Vagina (tissue), 2 donors: ENCODE measurements at places on chromosomes 2 and 18. TPM values are rescaled to one million over a fixed set of nuclear protein-coding genes. Genes with fewer than 3 reads are reported as not detected.

The SERPINB7 gene
- 0.49 TPM for total RNA-seq

The RNF152 gene
- total RNA-seq, result 45.7 TPM

The PROKR1 gene
- total RNA-seq, result not detected

The FOXD4L1 gene
- total RNA-seq, result not detected

The SERPINB4 gene
- 77.3 TPM for total RNA-seq

The AQP12B gene
- not detected for total RNA-seq

The LYPD6 gene
- 0.25 TPM for total RNA-seq

The B3GNT7 gene
- total RNA-seq, result 7.1 TPM
